ENCODE measurements at places on chromosomes 3 and 15.

DNA sequence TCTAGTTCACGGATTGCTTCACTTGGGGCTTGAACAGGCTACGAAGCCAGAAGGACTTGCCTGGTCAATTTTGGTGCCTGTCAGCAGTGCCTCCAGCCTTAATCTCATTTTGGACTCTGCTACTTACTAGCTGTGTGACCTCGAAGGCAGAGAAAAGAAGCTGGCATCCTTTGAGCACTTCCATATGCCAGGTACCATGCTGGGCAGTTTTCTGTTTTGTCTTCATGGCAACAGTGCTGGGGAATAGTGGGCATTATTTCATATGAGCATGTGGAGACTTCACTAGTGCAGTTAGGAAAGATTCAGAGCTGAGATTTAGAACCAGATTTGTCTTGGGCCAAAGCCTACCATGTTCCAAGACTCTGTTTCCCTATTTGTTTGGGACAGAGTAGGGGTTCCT, 92.2 kb downstream of the LRTM1 start:
- DNase-seq, result no peak

- DNase-seq, result no peak
These were observed 1.8 kb downstream of the STAG1 start for GRCh38 chr3:136750209-136750896.

DNA sequence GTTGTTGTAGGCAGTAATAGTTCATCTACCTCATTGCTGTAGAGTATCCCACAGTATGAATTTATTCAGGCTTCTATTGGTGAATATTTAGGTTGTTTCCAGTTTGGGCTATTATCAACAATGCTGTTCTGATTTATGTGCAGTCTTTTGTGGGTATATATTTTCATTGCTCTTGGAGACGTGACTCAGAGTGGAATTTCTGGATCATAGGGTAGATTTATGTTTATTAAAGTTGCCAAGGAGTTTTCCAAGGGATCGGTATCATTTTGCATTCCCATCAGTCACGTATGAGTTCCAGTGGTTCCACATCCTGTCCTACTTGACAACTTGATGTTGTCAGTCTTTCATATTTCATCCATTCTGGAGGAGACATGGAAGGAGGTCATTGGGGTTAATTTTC, 8.4 kb upstream of the HRH1 start:
- no peak for DNase-seq

GRCh38 chr3:15451216-15452113, 24.1 kb downstream of the EAF1 start:
- no peak for DNase-seq

DNA sequence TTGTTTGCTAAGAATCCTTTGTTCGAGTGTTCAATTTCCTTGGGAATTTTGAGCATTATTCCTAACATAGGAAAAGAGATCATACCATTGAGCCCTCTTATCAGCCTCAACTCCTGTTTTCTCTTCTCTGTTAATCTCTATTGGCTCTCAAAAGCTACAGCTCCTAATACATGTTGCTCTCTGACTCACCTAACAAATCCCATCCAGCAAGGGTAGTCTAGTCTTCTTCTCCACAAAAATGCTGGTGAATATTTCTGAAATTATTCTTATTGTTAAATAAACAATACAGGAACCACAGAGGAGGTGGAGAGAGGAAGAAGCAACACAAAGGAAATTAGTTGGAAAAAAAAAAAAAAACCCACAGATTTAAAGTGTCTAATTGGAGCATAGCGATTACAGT, 325.8 kb upstream of the NAALADL2 start:
- no peak for DNase-seq

- no peak for DNase-seq
These were observed 32.8 kb downstream of the SEC62 start for GRCh38 chr3:169999433-169999832.

DNA sequence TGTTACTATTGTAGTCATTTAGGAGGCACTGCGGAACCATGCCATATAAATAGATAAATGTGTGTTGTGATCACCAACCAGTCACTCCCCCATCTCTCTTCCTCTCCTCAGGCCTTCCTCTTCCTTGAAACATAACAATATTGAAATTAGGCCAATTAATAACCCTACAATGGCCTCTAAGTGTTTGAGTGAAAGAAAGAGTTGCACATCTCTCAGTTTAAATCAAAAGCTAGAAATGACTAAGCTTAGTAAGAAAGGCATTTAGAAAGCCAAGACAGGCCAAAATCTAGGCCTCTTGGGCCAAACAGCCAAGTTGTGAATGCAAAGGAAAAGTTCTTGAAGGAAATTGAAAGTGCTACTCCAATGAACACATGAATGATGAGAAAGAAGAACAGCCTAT, 8.1 kb upstream of the DNASE1L3 start:
- no peak for DNase-seq

- no peak for DNase-seq
These were observed 112.7 kb downstream of the SYNPR start for GRCh38 chr3:63390710-63391230.

DNA sequence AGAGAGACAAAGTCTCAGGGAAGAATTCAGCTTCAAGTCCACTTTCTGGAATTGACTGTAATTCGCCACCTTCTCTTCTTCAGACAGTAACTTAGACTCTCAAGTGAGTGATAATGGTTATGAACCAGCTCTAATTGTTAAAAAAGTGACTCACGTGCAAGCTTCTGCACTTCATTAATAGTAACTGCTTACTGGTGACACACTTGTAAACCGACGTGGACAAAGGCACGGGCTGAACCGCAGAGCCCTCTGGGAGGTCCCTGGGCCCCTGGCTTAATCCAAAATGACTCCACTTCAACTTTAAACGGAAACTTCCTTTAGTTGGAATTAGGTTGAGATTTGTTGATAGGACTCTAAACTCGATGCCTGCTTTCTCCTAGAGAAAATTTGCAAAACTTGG, 17.0 kb downstream of the MUC4 start:
- no peak for DNase-seq

DNA sequence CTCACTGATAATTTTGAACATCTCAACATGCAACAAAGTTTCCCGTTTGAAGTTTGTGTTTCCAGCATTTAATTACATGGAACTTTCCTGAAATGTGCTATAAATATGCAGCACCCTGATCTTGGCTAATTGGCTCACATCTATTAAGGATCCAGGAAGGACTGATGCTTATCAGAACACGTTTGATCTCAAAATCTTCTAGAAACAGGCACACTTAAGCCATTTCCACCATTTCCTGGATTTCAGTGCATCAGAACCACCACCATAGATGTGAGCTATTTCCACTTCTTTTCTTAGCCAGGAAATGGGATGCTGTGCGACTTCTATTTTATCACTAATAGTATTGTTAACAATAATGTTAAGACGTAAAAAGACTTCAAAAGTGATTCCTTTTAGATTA, 228.9 kb downstream of the FEZF2 start:
- no peak for DNase-seq

GRCh38 chr3:107796791-107797190, 274.0 kb downstream of the BBX start:
- no peak for DNase-seq

GRCh38 chr15:59940456-59940855, 63.7 kb upstream of the FOXB1 start:
- DNase-seq, result no peak

DNA sequence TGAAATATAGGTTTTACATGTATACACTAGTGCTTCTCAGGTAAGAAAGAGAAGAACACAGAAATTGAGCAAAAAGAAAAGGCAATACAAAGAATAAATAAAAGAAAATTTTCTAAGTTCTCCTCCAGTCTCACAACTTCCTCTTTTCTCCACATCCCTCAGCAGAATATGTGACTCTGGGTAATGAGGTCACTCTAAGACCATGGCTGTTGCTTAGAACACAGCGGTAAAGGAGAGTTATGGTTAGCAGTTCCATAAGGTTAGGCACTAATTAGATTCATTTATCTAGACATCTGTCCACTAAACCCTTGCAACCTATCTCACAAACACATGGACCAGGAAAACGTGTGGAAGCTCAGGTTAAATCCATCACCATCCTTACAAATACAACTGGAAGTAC, 47.9 kb downstream of the IGSF11 start:
- DNase-seq, result no peak

DNA sequence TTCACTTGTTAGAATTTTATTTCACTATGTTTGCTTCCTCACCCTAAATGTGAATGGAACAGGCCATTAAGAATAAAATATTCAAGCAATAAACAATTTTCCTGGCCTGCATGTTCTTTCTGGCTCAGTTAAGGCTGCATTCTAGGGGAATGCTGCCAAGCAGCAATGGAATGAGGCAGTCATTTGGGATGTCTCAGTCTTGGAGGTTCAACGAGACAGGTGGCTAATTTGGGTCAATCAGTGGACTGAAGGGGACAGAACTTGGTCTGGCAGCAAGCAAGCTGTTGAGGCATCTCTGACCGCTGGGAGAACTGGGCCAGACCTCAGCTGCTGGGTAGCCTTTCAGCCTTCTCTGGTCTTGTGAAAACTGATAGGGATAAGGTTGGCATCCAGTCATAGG, 241.6 kb downstream of the NLGN1 start:
- no peak for DNase-seq

DNA sequence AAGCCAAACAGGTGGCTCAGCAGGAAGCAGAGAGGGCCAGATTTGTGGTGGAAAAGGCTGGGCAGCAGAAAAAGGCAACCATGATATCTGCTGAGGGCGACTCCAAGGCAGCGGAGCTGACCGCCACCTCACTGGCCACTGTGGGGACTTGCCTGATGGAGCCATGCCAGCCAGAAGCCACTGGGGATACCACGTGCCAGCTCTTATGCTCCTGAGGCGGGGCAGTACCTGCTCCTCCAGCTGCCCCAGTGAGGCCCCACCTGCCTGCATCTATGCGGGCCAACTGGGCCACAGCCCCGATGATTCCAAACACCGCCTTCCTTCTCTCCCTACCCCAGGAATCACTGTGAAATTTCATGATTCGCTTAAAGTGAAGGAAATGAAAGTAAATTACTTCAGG, 22.9 kb upstream of the ARIH1 start:
- no peak for DNase-seq

- DNase-seq, result no peak
These were observed 131.1 kb downstream of the XXYLT1 start for GRCh38 chr3:195139876-195140240.

DNA sequence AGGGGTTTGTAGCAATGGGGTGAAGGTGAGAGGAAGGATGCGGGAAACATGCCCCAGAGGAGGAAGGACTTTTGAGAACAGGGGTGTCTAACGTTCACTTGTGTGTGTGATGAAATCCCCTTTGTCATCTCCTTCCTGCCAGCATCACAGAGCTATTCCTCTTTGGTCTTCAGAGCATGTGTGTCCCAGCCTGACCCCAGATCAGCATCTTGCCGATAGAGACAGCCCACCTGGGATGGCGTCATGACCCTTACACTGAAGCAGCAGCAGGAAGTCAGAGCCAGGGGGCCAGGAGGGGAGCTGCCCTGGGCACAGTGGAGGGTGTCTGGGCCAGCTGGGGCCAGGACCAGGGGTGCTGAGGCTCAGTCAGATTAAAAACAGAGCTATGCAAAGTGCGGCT, 29.9 kb upstream of the GRIP2 start:
- DNase-seq, result no peak

DNA sequence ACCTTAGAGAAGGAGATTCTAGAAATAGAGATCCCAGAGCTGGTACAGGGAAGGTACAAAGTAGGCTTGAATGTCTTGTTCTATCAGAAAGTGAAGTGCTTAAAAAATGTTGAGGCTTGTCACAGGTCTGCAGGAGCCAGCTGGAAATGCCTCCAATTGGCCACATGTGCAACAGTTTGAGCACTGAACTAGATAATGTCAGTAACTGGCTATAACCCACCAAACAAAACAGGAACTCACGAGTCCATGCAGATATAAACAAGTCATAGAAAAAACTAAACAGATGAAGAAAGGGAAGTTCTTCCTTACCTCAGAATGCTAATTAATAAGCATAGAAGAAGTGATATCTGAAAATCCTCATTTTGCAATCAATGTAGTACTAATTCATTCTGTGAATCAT, 11.9 kb upstream of the TF start:
- no peak for DNase-seq
